Esophagus squamous epithelium (tissue), 5 donors: ENCODE measurements at places on chromosomes 6 and 20.

- no peak for DNase-seq
Measured at GRCh38 chr20:57693002-57693582, 16.7 kb downstream of the PMEPA1 start.

- DNase-seq = no peak
Measured at GRCh38 chr6:11514672-11515071, 22.9 kb upstream of the TMEM170B start.

GRCh38 chr20:4344670-4345069, 329.3 kb upstream of the RNF24 start:
- no peak for DNase-seq

- no peak for DNase-seq
Measured at GRCh38 chr6:137136065-137136464, 37.4 kb downstream of the IL22RA2 start.
